Camera-type eye (tissue), 1 donor: ENCODE measurements at places on chromosomes 4 and X. TPM values are rescaled to one million over a fixed set of nuclear protein-coding genes. Genes with fewer than 3 reads are reported as not detected.

The AMBN gene
- total RNA-seq = not detected

The GAGE1 gene
- total RNA-seq = not detected

The TMEM144 gene
- total RNA-seq = 4.3 TPM

The CCDC110 gene
- total RNA-seq = 3.7 TPM

The TASL gene
- 1.8 TPM for total RNA-seq

The ARR3 gene
- 9.8 TPM for total RNA-seq

The FAT1 gene
- total RNA-seq = 179 TPM

The ETDA gene
- total RNA-seq = not detected

The PCDH18 gene
- total RNA-seq = 143 TPM

The XKRX gene
- 0.77 TPM for total RNA-seq
